ENCODE measurements at places on chromosomes 5 and 9. TPM values are rescaled to one million over a fixed set of nuclear protein-coding genes. Genes with fewer than 3 reads are reported as not detected.

Gene TMEM252
- total RNA-seq: not detected

Gene ANKRD31
- 0.66 TPM for total RNA-seq

DNA sequence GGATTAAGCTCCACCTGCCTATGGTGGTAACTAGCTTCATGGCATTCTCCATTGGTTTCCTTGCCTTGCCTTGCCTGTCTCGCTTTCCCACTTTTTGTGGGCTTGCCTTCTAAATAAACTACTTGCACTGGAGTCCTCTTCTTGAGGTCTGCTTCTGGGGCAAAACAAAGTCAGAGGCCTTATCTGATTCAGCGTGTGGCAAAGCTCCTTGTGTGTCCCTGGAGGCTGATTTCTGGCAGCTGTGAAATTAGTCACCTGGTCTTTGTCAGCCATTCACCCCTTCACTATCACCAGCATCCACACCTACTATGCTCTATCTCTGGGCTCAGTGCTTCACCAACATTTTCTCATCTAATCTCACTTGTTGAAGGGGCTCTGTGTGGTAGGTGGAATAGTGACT lies 176.2 kb downstream of the SEC61B start:
- no peaks in the 10 kb centered on the region for H3K4me1 ChIP-seq
- no peaks in the 10 kb centered on the region for H3K27me3 ChIP-seq
- H3K4me3 ChIP-seq: no peak overlapping the region
- H3K27ac ChIP-seq: no peak overlapping the region
- H3K36me3 ChIP-seq: no peaks in the 10 kb centered on the region

GRCh38 chr5:96075579-96076289 lies 114.1 kb upstream of the ELL2 start:
- DNase-seq: no peak
- H3K4me1 ChIP-seq: peaks cover 16% of the 10 kb centered on the region
- no peaks in the 10 kb centered on the region for H3K27me3 ChIP-seq
- H3K27ac ChIP-seq: no peak overlapping the region

DNA sequence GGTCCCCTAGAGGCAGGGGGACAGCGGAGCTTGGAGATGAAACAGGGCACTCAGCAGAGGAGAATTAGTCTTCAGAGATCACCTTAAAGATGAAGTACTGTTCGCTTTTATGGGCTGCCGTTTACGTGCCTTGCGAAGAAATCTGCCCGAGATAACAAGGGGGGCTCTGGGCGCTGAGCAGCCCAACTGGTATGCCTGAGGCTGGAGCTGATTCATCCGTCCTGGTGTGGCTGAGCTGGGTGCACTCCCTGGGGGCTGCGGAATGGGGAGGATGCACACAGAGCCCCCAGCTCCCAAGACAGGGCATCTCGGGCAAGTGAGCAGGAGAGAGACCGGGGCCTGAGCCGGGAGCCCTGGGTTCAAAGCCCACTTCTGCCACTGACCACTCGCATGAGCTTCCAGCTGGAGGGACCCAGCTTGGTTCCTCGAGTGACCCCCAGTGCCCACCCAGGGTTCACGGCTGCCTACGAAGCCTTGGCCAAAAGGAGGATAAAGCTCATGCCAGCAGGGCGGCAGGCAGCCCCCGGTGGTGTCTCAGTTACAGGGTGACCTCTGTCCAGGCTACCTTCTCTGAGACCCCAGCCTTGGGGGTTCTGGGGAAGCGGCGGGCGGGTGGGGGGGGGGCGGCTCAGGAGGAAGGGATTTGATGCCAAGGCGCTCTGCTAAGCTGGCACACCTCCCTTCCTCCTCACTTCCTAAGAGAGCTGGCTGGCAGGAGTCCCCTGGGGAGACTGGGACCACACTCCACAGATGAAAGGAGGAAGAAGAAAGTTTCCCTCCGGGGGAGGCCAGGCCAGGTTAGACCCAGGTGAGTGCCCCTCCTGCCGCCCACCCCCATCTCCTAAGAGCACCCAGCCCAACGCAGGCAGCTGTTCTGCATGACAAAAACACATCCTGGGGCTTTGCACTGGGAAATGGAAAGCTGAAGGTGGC lies 5.7 kb downstream of the FIBCD1 start:
- H3K4me1 ChIP-seq: peaks cover 20% of the 10 kb centered on the region
- no peak for DNase-seq
- no peaks in the 10 kb centered on the region for H3K36me3 ChIP-seq
- H3K27me3 ChIP-seq: peaks cover 1% of the 10 kb centered on the region
- H3K27ac ChIP-seq: no peak overlapping the region

DNA sequence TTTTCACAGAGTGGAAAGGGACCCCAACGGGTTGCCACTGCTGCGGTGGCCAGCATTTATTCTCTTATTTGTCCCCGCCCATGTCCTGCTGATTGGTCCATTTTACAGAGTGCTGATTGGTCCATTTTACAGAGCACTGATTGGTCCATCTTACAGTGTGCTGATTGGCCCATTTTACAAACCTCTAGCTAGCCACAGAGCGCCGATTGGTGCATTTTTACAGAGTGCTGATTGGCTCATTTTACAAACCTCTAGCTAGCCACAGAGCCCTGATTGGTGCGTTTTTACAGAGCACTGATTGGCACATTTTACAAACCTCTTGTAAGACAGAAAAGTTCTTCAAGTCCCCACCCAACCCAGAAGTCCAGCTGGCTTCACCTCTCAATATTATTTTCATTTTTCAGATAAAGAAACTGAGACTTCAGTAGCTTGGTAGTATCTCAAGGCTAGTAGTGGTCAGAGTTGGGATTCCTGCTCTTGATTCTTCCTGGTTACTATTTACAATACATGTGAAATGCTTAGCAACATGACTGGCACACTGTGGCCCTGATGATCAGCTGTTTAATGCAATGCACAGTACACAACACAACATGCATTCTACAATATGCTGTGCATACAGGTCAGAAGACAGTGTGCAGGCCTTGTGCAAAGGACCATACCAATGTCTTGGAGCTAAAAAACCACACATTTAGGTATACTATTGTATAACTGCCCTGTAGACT lies 63.6 kb upstream of the BOD1 start:
- no peaks in the 10 kb centered on the region for H3K27me3 ChIP-seq
- no peak overlapping the region for H3K4me3 ChIP-seq
- no peak for DNase-seq
- no peaks in the 10 kb centered on the region for H3K36me3 ChIP-seq
- H3K27ac ChIP-seq: no peak overlapping the region
- H3K4me1 ChIP-seq: no peaks in the 10 kb centered on the region

DNA sequence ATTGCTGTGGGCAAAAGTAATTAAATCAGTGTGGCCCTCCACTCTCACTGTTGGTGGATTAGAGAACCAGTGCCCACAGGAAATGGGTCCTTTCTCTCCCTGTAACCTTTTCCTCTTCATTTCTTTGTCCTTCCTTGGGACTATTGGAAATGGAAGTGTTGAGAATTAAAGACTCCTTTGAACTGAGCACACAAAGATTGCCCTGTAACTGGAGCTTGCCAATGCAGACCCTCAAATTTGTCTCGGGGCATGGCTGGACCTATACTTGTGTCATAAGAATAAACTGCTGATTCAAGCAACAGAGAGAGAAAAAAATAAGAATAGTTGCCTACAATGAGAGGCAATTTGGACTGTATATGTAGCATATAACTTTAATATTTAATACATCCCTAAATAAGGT lies 13.7 kb downstream of the KCNV2 start:
- H3K27me3 ChIP-seq: no peaks in the 10 kb centered on the region
- DNase-seq: no peak
- H3K4me1 ChIP-seq: peaks cover 1% of the 10 kb centered on the region
- no peak overlapping the region for H3K4me3 ChIP-seq
- H3K27ac ChIP-seq: no peak overlapping the region

GRCh38 chr5:172336264-172336663 lies 52.7 kb upstream of the UBTD2 start:
- no peaks in the 10 kb centered on the region for H3K4me1 ChIP-seq
- no peaks in the 10 kb centered on the region for H3K27me3 ChIP-seq
- H3K36me3 ChIP-seq: no peaks in the 10 kb centered on the region
- H3K4me3 ChIP-seq: no peak overlapping the region

- H3K27ac ChIP-seq: no peak overlapping the region
- no peaks in the 10 kb centered on the region for H3K27me3 ChIP-seq
- no peak overlapping the region for H3K4me3 ChIP-seq
- H3K36me3 ChIP-seq: no peaks in the 10 kb centered on the region
Measured at GRCh38 chr5:36054647-36055046, 12.0 kb downstream of the UGT3A2 start.

DNA sequence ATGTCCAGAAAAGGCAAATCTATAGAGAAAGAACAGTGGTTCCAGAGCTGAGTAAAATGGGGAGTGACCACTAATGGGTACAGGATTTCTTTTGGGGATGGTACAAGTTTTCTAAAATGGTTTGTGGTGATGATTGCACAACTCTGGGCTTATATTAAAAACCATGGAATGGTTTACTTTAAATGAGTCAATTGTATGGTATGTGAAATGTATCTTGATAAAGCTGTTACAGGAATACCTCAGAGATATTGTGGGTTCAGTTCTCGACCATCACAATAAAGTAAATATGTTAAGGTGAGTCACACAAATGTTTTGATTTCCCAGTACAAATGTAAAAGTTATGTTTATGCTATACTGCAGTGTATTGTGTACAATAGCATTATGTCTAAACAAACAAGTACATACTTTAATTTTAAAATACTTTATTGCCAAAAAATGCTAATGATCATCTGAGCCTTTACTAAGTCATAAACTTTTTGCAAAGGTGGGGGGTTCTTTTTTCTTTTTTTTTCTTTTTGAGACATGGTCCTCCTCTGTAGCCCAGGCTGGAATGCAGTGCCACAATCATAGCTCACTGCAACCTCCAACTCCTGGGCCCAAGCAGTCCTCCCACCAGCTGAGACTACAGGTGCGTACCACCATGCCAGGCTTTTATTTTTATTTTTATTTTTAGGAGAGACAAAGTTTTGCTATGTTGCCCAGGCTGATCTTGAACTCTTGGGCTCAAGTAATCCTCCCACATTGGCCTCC lies 65.9 kb downstream of the SHOC1 start:
- H3K36me3 ChIP-seq: no peaks in the 10 kb centered on the region
- H3K27me3 ChIP-seq: no peaks in the 10 kb centered on the region
- H3K4me3 ChIP-seq: no peak overlapping the region
- DNase-seq: no peak
- no peak overlapping the region for H3K27ac ChIP-seq

DNA sequence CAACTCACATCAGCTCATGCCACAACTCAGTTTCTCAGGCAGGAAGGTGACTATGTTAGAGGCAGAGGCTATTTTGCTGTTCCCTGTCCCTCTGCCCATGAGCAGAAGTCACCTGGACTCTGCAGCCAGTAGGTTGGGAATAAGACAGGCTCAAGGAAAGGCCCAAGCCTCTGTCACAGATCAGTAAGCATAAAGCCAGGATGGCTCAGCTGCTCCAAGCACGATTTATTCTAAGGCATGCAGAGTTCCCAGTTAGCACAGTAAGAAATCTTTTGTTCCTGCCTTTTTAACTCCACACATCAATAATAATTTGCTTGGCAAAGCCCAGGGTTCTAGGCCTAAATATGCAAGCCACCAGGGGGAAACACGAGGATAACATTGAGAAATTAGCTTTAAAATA lies 249.0 kb upstream of the ADRA1B start:
- no peak for DNase-seq
- no peaks in the 10 kb centered on the region for H3K36me3 ChIP-seq
- H3K4me3 ChIP-seq: no peak overlapping the region
